ENCODE measurements at places on chromosomes 3 and 15.

- DNase-seq, result no peak
These were observed 838.3 kb upstream of the ROBO1 start for GRCh38 chr3:80606073-80606472.

DNA sequence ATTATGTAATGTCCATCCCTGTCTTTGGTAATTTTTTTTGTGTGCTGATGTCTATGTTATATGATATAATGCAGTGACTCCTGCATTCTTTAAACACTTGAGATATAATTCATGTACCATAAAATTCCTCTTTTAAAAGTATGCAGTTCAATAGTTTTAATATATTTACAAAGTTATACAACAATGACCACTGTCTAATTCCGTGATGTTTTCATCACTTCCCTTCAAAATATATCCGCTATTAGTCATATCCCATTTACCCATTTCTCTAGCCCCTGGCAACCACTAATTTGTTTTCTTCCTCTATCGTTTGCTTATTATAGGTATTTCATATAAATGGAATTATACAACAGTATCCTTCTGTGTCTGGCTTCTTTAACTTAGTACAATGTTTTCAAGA lies 64.9 kb upstream of the SUCLG2 start:
- DNase-seq, result no peak

- DNase-seq, result no peak
These were observed 9.7 kb upstream of the GNB5 start for GRCh38 chr15:52200831-52201365.

GRCh38 chr15:44662478-44663409 lies 718 bp downstream of the SPG11 start:
- peak; percentile 72 for DNase-seq

DNA sequence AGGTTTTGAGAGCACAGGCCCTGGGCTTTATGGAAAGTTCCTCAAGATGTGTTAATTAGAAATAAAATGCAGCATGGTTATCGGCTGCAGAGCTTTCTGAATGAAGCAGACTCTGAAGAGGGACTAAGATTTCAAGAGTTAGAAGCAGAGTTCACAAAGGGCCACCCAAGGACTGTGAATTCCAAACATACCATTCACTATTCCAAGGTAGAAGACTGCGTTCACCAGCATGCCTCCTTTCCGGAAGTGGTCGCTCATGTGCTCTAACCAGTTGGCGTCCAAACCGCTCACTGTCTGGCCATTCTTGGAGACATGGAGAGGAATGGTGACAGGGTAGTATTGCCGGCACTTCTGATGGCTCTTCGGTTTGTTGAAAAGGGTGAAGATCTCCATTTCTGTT lies 104.9 kb downstream of the OXNAD1 start:
- DNase-seq, result no peak

DNA sequence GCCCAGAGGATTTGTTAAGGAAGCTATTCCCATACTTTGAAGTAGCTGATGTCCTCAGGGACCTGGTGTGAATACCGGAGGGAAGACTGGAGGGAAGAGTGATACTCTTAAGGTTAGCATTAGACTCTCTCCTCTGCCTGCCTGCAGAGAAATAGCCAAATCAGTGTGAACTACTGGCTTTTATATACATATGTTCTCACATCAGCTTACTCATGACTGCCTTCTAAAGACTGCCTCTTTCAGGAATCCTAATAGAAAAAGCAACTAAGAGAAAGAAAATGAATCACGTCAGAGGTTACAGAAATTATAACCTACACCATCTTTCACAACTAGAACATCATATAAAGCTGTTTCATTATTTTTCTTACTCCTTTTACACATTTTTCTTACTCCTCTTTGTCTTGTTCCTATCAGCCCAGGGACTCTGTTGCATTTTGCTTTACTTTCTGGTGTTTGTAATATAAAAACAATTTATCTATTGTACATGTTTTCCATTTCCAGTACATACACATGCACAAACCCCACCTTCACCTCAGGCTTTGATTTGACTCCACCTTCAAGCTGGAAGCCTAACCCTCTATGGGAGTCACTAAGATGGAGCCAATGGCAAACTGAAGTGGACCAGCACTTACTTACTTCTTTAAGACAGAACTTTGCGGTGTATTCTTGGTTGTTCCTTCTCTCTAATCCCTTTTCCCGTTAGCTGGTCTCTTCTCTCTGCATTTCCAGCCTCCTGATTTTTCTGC lies 257.7 kb upstream of the UBE2E1 start:
- no peak for DNase-seq

GRCh38 chr3:112394003-112394640 lies 61.2 kb downstream of the CD200 start:
- no peak for DNase-seq

DNA sequence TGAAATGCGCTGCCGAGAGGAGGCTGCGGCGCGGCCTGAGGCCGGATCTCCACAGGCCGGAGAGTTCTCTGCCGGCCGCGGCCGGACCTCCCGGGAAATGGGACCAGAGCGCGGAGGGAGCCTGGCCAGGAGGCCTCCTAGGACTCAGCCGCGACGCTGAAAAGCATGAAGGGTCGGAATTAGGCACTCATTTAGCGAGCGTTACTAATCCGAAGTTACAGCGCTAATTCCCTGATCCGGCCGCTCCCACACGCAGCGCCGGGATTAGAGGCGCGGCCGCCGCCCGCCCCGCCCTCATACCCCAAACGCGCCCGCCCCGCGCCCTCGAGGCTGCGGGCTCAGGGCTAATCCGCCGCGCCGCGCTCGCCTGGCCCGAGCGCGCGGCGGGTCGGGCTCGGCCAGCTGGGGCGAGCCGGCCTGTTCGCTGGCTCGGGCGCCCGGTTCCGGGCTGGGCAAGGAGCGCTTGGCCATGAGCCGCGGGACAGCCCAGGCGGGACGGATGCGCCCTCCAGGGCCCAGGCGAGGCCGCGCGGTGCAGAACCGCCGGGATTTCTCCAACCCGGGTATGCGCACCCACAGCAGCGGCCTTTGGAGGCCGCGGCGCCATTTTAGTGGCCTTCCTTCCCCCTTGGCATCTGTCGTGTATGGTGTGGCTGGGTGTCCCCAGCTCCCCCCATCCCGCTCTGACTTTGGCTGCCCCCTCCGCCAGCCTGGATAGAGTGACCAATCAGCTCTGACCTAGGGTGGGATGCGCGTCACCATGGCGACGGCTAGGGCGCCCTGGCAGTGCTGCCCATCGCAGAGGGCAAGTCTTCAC lies 36.8 kb upstream of the POLG start:
- no peak for DNase-seq

- DNase-seq, result no peak
These were observed 10.3 kb downstream of the NCBP2 start for GRCh38 chr3:196931828-196932587.

DNA sequence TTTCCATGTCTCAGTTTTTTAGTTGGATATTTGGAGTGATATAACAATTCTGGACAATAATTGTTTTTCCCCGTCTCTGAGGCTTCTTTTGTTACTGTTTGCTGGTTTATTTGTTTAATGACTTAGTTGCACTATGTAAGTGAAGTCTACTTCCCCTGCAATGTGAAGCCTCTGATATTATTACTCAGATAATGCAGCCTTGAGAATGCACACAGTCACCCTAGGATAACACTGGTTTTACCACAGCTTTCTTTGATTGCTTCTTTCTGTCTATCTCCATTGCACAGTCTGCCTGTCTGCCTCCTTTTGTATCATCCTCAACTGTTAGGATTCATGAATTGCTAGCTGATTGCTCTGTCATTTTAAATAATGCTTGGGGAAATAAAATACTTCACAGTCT lies 208.7 kb upstream of the ROBO1 start:
- DNase-seq, result no peak

GRCh38 chr3:46049093-46049492 lies 21.8 kb upstream of the XCR1 start:
- no peak for DNase-seq

GRCh38 chr15:70541511-70541910 lies 221.8 kb downstream of the UACA start:
- DNase-seq, result no peak

GRCh38 chr3:176663387-176663786 lies 533.9 kb downstream of the TBL1XR1 start:
- DNase-seq, result no peak

DNA sequence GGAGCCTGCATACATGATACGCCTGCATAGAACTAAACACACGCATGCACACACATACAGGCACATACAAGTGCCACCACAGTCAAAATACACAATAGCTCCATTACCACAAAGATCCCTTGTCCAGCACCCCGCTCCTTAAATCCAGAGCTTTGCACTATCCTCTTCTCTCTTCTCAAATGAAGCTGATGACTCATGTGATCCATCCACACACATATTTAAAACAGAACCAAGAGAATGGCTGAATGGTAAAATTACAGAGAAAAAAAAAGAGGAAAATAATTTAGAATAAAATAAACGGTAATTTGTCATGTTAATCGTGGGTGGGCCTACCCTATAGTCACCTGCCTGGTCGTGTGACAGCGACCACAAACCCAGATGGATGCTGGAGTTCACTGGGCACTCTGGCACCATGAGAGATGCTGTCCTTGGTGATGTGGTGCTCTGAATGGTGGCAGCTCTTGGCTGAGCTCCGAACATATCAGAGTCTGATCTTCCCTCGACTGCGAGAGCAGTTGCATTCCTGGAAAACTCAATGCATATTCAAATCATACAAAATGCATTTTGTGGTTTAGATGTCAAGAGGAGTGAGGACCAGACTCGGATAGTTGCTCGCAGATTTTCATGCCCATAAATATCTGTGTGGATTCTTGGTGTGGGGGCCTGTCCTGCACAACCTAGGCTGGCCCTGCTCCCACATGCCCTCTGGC lies 8.9 kb downstream of the IQSEC1 start:
- DNase-seq, result no peak

DNA sequence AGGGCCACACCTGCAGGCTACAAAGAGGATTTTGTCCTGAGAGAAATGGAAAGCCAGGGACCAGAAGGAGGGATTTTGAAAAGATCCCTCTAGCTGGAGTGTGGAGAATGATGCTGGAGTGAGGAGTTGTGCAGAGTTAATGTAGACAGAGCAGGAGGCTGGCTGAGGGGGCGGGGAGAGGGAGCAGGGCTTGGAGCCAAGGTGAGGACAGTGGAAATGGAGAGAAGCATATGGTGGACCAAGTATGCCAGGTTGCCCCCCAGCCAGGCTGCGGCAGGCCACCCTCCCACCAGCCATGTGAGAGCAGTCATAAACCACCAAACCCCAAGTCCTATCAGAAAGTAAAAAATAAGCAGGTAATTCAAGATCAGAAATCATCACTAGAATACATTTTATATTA lies 14.7 kb downstream of the RARRES1 start:
- DNase-seq, result no peak

DNA sequence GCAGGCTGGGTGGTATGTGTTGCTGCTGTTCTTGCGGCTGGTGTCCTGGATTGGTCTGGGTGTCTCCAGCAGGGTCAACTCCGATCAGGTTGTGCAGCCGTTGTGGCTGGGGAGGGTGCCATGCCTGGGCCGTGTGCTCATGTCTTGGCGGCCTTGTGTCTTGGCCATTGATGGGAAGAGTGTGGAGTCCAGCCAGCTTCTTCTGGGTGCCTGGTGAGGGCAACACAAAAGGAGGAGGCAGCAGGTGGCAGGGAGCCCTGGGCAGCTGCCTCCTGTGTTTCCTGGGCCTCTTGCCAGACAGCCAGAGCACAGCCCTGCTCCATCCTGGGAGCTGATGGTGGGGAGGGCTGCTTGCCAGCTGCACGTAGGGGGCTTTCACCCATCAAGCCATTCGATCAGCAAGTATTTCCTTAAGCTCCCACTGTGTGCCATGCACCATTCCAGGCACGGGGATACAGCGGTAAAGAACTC lies 4.3 kb downstream of the CHAC1 start:
- no peak for DNase-seq

DNA sequence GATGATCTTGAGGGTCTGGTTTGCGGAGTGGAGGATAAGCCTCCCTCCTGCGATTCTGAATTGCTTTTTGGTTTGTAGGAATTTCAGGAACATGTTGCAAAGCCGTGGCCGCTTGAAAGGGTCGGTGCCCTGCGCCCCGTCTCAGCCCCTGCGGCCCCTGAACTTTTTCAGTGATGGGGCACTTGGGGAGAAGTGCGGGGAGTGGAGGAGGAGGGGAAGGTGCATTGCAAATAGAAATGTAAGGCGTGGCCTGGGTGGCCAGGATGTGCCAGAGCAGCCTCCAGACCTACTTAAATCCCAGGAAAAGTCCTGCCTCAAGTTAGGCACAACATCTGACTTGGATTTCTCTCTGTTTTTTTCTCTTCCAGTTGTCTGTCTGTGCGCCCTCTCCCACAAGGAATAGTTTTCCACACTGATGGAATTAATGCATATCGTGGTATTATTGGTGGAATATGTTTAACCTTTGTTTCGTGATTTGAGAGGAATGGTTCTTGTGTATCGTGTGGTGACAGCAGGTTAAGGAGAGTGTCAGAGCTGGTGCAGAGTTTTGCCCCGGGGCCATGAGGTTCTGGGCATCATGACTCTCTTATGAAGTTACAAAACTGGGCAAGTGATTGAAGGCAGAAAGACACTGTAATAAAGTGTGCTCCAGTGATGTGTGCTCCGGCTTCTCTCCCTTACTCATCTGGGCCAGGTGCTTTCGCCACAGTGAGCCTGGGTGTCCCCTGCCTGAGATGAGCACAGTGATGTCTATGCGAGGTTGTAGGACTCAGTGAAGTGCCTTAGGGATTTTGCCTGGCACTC lies 153.8 kb downstream of the PGPEP1L start:
- DNase-seq, result no peak

- no peak for DNase-seq
These were observed 619.0 kb downstream of the TBL1XR1 start for GRCh38 chr3:176578316-176578715.

- DNase-seq, result no peak
These were observed 635.5 kb downstream of the TBL1XR1 start for GRCh38 chr3:176561826-176562225.

- no peak for DNase-seq
These were observed 129.7 kb upstream of the WNT5A start for GRCh38 chr3:55616803-55617202.

DNA sequence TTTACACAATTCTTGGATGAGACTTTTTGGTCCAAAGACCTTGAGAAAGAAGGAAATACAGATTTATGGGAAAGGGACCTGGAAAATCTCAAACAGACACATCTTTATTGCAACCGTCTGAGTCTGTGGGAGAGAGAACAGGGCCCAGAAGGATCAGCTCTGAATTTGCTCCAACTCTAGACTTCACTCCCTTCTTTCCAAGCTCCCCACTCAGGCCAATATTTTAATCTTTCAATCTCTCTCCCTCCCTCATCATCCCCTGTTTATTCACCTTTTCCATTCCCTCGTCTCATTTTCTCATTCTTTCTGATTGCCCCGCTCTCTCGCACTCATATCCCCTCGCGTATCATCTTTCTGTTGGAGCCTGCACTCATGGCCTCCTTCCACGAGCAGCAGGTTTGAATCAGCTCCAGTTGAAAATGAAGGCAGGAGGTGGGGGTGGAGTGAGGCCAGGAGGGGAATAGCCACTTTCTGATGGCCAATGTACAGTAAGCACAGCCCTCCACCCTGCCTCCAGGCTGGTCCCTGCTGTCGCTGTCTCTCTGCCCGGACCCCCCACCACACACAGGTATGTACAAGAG lies 63.6 kb upstream of the BOC start:
- DNase-seq, result no peak

- no peak for DNase-seq
These were observed 878 bp downstream of the SPPL2A start for GRCh38 chr15:50764461-50765194.
